Dermis microvascular lymphatic vessel endothelial cell (primary cell): ENCODE measurements at places on chromosomes 11 and 22.

GRCh38 chr11:61102667-61103571 is 630 bp downstream of the CD5 start:
- DNase-seq = no peak

GRCh38 chr11:27701355-27702105 is 1.3 kb upstream of the BDNF start:
- no peak for DNase-seq

DNA sequence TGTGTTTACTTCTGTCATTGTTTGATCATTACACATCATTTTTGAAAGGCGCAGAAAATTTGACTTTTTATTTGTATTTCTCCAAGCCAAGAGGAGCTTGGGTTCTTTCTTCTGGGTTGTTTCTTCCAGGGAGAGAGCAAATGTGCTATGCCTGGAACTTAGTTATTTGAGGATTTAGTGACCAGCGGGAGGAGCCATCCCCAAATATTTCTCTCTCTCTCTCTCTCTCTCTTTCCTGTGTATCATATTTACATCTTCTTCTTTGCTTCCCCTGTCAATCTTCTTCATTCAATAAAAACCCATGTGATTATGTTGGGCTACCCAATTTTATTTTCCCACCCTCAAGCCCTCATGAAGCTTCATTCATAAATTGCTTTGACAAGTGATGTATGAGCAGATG is 534.5 kb downstream of the LRRC4C start:
- DNase-seq = no peak

DNA sequence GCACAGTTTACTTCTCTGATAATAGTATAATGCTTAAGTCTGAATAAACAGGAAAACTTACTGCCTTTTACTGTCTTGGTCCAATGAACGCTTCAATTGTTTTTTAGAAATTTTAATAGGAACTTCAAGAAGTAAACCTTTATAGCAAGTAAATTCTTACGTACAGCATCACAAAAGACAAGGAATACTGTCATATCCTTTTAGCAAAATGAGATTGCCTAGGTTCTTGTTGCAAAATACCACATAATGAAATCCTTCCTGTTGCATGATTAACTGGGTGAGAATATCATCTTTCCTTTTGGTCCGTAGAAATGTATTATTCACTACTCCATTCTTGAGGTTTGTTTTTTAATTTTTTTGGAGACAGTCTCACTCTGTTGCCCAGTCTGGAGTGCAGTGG is 22.3 kb upstream of the HIKESHI start:
- DNase-seq = no peak

DNA sequence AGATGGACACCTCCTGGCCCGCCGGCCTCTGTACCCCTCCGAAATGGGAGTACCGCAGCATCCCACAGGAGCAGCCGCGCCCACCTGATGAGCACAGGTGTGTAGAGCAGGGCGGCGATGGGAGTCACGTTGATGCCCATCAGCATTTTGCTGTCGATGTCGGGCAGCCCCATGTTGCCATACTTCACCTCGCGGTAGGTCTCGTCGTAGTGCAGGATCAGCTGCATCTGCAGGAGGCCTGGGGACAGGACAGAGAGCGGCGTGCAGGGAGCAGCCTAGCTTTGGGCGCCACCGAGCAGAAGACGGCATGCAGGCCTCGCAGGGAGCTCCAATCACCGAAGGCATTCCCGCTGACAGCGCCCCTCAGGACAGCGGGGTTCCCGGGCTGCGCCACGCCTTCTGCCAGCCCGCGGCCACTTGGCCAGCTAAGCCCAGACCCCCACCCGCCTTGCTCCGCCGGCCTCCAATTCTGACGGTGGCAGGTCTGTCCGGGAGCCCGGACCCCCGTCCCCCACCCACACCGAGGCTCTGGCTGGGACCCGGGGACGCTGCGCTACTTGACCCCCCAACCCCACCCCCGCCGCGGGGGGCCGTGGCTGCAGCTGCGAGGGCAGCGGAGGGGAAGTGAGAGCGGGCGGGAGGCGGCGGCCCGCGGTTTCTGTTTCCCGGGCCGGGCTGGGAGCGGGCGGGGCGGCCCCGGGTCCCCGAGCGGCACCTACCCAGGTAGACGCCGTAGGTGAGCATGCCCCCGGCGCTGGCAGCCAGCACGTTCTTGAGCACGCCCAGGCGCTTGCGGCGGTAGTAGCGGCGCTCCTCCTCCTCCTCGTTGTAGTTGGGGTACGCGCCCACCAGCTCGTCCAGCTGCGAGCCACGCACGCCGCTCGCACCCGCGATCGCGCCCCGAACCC is 705 bp downstream of the UNC93B1 start:
- DNase-seq = no peak

DNA sequence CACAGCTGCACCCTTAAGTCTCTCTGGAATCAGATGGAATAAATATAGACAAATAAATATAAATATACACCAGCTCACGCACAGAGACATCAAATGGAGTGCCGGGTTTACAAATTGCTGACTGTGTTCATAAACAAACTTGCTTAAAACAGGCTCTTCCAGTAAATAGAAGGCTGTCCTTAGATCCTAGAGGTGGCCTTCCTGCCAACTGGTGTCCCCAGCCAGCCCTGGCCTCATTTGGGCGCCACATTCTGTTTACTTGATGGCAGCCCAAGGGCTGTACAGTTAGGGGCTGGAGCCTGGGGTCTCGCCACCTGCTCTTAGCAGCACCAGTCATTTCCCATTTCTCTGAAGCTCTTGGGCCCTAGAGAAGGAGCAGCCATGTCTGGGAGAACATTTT is 20.8 kb downstream of the ARFGAP2 start:
- DNase-seq = no peak

DNA sequence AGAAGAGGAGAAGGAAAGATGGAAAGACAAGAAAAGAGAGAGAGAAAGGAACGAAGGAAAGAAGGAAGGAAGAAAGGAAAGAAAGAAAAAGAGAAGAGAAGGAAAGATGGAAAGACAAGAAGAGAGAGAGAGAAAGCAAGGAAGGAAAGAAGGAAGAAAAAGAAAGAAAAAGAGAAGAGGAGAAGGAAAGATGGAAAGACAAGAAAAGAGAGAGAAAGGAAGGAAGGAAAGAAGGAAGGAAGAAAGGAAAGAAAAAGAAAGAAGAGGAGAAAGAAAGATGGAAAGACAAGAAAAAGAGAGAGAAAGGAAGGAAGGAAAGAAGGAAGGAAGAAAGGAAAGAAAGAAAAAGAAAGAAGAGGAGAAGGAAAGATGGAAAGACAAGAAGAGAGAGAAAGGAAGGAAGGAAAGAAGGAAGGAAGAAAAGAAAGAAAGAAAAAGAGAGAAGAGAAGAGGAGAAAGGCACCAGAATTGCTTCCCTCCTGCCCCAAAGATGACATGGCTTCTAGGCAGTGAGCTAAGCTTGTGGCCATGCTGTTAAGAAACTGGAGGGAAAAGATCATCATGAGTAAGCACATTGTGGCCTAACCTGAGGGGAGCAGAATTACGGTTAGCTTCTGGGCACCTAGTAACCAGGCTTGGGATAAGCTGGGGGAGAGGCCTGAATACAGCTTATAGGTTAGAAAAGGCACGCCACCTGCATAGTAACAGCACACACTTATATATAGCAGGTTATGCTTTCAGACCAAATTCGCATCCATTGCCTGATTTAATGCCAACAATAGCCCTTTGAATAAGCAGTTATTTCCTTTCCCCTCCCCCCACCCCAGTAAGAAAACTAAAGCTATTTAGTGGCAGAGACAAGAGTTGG is 2.3 kb upstream of the ST3GAL4 start:
- DNase-seq = peak; percentile 32

DNA sequence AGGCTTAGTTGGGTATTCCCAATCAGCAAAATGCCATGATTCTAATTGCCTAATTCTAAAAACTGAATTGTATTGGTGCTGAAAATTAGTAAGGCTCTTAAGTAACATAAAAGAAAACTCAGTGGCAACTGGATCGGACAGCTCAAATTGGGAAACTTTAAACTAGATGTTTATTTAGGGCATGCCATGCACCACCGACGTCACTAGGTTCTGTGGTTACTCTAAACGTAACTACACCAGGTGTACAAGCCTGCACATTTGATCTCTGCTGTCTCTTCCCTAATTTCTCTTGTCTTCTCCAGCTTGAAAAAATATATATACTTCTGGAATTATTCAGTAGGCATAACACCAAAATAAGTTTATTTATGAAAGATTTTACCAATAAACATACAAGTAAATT is 378.2 kb downstream of the DCDC1 start:
- DNase-seq = no peak

DNA sequence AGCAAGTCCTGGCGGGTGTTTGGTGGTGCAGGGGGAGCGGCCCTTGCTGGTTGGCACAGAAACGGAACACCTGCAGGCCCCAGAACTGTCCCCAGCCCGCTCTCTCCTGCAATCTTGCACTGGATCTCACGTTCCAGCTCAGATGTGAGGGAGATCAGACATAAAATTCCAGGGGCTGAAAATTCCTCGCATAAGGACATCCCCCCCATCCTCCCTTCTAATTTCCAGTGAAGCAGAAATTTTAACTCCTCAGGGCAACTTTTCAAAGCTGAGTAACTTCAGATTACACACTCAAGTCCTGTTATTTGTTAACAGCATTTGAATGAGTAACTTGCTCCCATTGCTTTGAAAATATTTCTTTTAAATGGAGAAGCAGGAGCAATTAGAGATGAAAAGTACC is 40.3 kb upstream of the RASSF10 start:
- no peak for DNase-seq

DNA sequence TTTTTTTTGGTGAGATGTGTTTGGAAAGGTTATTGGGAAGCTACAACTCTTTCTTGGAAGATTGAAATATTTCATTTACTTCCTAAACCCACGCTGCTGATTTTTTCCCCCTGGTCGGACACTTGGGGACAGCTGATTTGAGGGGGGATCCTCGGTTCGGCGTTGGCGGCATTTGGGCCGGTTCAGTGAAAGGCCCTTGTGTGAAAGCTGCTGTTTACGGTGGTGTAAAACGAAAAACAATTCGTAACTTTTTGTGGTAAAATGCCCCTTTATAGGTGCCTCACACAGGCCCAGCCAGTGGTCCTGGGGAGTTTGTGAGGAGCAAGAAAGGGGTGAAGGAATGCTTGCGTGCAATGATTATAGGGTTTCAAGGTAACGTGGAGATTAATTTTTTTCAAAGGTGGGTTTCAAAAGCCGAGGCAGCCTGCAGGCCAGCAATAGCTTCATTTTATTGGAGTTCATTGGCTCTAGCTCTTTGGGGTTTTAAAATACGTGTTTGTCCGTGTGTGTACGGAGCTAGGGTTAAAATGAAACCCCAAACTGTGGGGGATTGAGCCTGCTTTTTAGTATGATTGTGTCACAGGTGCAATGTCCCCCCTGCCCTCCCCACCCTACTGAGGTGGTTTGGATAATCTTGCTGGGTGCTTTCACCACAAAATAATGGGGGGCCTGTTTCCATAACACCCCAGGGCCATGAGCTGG is 77.2 kb upstream of the PPARA start:
- no peak for DNase-seq

- DNase-seq = no peak
These were observed 24.1 kb upstream of the CCDC89 start for GRCh38 chr11:85709941-85710702.

DNA sequence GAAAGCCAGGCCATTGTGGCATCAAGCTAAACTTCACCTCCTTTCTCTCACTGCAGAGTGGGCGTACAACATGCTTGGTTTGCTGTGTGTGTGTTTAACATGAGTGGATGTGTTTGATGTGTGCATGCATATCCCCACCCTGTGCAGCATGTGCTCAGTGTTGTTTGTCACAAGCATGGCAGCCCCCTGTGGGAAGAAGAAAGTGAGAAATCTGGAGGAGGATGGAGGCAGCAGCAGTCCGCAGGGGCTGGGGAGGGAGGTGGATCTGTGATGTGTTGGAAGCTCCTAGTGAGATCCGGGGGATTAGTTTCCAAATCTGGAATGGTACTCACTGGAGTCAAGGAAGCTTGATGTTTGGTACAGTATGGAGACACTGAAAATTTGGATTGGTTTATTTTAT is 24.1 kb upstream of the CCDC134 start:
- DNase-seq = no peak

DNA sequence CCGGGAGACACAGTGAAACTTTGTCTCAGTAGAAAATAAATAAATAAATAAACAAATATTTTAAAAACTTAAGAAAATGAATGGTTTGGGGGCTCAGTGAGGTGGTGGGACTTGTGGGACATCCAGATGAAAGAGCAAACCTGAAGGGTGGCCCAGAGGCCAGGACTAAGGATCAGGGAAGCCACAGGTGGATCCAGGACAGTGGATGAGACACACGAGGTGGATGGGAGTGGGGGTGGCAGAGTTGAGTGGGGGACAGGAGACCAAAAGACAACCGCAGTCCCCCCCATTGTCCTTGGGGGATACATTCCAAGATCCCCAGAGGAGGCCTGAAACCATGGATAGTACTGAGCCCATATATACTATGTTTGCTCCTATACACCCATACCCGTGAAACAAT is 7.1 kb downstream of the RFPL1 start:
- DNase-seq = no peak

- DNase-seq = no peak
These were observed 85.1 kb downstream of the BARX2 start for GRCh38 chr11:129460714-129461113.

- DNase-seq = no peak
These were observed 236.1 kb downstream of the KCNA4 start for GRCh38 chr11:29780756-29781155.

DNA sequence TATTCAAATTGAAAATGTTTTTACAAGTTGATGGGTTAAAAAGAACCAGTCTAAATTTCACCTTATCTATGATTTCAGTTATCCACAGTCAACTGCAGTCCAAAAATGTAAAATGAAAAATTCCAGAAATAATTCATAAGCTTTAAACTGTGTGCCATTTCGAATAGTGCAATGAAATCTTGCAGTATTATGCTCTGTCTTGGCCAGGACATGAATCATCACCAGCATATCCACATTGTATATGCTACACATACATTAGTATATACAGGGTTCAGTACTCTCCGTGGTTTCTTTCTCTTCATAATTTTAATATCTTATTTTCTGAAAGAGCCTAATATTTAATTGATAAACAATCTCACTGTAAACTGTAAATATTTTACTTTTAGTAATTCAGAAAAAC is 45.9 kb downstream of the ARHGAP32 start:
- no peak for DNase-seq
